Vagina (tissue), 2 donors: ENCODE measurements at places on chromosomes 13 and 19.

DNA sequence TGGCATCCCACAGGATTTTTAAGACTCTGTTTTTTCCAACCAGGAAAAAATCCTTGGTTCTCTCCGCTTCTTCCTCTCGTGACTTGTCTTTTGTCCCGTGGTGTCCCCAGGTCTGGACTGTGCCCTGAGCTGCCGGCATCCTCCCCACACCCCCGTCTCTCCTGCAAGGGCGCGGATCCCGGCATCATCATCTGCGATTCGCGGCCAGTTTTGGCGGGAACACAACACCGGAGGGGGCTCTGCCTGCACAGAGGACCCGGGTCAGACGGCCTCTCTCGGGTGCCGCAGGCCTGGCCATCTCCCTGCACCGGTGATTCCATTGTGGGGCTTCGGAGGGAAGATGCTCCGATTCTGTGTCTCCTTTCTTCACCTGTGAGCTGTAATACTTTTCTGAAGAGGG, 18.8 kb upstream of the GAS6 start:
- no peak for DNase-seq

DNA sequence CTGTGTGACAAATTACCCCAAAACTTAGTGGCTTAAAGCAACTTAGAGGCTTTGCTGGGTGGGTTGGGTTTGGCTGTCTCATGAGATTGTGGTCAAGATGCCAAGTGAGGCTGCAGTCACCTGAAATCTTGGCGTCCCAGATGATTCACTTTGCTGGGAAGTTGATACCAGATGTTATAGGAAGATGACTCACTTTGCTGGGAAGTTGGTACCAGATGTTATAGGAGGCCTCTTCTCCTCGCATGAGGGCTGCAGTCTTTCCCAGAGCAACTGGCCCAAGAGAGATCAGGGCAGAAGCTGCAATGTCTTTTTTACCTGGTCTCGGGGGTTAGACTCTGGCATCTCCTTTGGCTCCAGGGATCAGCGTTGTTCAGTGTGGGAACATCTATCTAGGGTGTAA, 16.8 kb downstream of the TEX29 start:
- peak; percentile 55 for DNase-seq

GRCh38 chr13:36038785-36039555, 92.2 kb downstream of the DCLK1 start:
- DNase-seq, result no peak

DNA sequence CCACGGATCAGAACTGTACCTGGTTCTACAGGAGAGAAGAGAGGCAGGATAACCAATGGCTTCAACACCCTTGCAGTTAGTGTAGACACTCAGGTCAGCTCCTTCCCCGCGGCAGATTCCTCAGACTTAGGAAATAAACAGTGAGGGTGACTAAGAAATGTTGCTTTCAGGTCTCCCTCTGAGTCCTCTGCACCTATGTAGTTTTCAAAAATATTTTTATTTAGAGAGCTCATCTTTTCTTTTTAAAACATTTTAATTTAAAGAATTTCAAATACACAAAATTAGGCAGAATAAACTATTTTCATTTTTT, 195.2 kb downstream of the KLF12 start:
- no peak for DNase-seq

DNA sequence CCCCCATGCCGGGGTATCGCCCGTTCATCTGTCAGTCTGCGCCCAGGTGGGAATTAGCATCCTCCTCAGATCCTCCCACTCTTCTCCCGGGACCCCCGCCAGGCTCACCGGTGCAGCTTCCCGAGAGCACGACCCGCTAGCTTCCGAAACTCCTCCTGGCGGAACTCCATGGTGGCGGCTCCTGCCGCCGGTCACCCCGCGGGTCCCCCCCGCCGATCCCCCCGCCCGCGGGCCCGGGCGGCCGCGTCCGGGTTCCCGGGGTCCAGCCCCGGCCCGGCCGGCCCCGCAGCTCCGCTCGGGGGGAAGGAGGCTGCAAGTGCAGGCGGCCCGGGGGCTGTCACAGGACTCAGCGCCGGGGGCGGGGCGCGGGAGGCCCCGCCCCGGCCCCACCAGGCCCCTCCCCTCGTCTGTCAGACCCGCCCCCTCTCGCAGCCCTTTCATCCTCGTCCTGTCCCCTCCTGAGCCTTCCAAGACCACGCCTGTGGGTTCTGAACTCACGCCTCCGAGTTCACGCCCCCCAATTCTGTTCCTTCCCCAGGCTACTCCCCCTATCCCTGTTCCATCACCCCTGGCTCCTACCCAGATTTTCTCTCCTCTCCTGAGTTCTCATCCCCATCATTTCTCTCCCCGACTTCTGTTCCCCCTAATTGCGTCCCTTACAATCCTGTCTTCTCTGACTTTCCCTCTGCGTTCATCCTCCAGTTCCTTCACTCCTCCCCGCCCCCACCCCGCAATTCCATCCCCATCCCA, at the start of gene SLC17A7:
Gene SLC17A7 (minus strand): TSS at position 318 of the 750 bp plus-strand sequence. CDS start 148 bp downstream, at position 170.
- no peak for DNase-seq

DNA sequence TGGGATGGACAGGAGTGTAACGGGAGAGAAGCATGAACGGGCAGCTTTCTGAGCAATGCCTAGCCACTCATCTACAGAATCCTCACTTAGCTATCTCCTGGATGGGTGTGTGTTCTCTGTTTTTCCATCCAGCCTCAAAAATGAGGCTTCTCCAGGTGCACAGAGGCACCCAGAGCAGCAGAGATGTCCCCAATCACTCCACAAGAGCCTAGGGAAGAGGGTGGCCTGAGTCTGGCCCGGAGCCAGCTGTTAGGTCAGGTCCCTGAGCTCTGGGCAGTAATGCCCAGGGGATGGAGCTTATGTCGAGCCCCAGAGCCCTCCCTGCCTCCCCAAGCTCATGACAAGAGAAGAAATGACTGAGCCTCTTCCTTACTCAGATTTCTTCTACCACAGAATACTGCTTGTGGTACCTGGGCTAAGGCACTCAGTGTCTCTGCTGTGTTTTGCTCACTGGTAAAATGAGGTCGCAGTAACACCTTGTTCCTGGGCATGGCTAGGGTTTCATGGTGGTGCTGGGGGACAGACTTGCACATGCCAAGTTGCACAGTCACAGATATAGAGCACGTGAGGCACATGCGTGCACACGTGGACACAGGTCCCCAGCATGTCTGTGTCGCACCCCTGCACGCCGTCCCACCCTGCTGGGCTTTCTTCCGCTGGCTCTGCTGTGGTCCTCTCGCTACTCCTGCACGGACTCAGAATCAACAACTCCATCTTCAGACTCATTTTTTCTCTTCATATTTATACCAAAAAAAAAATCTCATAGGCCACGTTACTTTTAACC, 86.6 kb upstream of the SOX1 start:
- peak; percentile 70 for DNase-seq

DNA sequence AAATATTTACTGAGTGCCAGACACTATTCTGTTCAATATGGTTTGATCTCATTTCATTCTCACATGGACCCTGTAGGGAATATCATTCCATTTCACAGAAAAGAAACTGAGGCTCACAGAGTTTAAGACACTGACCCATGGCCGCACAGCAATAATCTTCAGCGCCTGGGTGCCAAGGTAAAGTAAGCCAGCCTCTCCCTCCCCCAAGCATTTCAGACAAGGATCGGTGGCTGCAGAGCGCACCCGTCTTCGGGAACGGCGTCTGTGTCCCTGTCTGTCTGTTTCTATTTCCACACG, 4.3 kb upstream of the PDE4A start:
- DNase-seq, result no peak

DNA sequence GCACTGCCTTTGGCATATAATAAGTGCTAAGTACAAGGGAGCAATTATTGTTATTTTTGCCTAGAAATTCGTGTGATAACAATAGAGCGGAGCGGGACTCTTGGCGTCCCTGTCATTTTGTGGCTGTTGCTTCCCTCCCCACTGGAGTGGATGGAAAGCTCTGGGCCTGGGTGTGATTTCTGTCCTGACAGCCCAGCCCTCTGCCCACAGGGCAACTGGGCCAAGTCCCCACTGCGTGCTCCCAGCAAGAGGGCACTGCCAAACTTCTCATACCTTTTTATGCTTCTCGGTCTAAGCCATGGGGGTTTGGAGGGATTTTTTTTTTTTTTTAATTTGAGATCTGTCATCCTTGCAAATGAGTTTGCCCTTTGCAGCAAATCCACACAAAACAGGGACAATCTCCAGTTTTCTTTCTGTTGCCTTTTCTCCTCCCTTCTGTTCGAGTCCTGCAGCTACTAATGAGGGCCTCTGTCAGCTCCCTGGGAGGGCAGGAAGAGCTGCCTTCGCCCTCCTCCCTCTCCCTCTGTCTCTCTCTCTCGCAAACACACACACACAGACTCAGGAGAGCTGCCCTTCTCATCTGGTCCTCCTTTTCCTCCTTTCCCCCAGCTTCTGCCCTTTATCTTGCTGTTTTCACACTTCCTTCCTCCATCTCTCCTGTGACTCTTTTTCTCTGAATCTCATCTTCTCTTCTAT, 103.9 kb downstream of the DNAJC15 start:
- DNase-seq, result no peak

DNA sequence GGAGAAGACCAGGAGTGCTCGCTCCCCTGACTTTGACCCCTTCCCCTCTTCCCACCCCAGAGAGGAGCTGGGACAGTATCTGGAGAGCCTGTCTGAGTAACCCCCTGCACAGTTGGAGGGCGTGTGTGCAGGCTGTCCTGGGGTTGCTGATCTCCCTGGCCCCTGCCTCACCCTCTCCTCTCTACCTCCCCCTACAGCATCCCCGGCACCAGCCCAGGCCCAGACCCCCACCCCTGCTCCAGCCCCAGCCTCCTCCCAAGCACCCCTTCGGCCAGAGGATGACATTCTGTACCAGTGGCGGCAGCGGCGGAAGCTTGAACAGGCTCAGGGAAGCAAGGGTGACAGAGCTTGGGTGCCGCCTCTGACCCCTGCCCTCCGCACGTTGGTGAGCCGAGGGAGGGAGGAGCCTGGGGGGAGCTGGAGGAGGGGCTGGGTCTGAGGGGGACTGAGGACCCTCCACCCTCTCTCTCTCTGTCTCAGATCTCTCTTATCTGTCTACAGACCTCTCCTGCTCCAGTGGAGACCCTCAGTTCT, 8.7 kb downstream of the PROSER3 start:
- DNase-seq, result no peak

GRCh38 chr19:2251106-2252054, 2.3 kb downstream of the AMH start:
- DNase-seq, result no peak

DNA sequence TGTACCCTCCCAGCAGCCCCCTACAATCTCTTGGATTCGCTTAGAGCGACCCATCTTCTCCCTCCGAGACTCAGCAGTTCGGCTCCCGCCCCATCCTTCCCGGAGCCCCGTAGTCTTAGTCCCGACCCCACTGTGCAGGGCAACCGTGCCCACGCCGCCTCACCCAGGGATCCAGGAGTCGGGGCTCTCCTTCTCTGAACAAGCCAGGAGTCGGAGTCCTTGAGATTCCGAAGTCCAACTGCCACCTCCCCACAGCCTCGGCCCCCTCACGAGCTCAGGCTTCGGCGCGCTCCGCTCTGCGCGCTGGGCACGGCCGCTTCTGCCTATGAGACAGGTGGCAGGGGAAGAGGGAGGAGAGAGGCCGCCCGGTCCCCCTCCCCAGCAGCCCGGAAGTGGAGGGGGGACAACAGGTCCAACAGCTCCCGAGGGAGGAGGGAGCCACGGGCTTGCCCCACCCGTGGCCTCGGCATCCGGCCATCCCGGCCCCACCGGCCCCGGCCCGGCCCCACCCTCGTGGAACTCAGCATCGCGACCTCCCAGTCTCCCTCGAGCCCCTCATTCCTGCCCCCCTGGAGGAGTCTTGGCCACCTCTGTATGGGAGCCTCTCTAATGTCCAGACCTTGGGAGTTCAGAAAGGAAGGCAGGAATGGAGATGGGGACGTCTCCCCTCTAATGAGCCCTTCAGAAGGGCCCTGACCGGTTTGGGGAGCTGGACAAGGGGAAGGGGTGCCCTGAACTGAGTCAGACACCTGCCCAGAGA, at the start of gene PHLDB3:
Gene PHLDB3 (minus strand): TSS at position 321 of the 760 bp plus-strand sequence. CDS start 628 bp downstream, outside the sequence.
- no peak for DNase-seq

DNA sequence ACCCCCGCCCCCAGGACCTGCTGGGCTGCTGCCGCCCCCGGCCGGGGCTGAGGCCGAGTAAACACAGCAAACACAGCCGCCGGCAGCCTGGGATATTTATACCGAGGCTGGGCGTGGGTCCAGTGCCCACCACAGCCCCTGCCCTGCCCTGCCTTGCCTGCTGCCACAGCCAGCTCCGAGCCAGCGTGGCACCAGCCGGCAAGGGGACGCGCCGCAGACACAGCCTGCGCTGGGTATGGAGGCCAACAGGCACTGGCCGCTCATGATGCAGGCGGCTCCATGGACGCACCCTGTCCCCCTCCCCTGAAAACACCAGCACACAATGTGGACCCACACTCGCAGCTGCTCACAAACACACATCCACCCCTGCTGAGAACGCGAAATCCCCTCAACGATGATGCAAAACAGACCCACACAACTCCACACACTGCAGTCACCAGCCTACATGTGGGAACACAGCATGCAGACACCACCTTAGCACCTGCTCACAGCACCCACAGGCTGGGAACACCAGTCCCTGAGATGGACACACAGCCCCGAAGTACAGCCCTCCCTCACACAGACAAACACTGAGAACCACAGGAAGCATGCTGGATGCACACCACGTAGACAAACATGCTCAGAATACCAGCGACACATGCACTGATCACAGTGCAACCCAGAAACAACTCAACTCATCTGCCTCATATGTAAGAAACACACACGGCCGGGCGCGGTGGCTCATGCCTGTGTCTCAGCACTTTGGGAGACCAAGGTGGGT, 16.2 kb downstream of the CCDC97 start:
- DNase-seq, result no peak

DNA sequence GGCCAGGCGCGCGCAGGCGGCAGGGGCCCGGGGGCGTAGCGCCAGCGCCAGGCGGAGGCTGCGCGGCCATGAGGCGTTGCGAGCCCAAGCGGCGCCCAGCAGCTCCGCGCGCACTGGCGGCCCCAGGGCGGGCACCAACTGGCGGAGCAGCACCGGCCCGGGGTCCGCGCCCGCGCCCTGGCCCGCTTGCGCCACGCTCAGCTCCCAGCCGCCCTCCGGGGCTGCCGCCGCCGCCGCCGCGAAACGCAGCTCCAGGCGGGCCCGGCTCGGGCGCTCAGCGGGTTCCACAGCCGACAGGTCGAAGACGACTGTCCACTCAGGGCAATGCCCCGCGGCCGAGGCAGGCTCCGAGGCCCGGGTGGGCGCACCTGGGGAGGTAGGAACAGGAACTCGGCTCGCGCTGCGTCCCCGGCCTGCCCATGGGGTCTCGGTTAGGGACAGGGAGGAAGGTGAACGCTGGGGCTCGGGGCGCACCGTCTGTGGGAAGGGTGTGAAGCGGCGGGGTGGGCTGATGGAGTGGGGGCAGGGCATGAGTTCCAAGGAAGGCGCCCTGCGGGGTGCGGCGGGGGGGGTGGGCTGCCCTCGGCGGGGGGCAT, 26.8 kb downstream of the CERS1 start:
- DNase-seq, result no peak

- DNase-seq, result no peak
Observed at GRCh38 chr19:12411893-12412292, 10.8 kb upstream of the ZNF799 start.
